AG04450 (cell line): ENCODE measurements at places on chromosomes 5 and 9.
A peak's percentile ranks its signal among the peaks of the same experiment; 100 is the strongest.

DNA sequence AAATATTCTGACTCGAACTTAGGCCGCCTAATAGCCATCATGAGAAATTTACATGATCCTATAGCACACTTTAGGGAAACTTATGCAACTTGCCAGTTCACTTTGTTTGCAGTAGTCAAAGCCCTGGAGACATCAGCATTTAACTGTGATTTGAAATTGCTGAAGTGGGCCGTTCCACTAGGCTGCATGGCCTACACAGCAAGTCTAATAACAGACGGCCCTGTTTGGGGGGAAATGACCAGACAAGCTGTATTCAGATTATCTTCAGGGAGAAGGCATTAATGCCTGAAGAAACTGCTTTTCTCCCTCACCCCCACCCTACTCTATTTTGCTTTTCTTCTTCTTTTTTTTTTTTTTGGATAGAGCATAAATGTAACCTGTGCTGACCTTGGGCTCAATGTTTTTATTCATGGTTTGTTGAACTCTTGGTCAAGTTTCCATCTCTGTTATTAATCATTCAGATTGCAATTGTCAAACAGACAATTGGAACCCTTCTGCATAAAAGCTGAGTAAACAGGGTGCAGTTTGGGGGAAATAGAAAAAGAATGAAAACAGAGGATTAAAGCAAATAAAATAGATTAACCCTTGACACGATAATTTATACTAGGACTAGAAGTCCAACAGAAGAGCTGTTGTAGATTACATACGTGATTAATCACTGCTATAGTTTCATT lies 1928.2 kb upstream of the WWC1 start:
- no peak for DNase-seq

- DNase-seq = no peak
Measured at GRCh38 chr5:31886206-31886605, 247.3 kb downstream of the PDZD2 start.

- DNase-seq = no peak
Measured at GRCh38 chr5:62134811-62135210, 171.2 kb upstream of the KIF2A start.

DNA sequence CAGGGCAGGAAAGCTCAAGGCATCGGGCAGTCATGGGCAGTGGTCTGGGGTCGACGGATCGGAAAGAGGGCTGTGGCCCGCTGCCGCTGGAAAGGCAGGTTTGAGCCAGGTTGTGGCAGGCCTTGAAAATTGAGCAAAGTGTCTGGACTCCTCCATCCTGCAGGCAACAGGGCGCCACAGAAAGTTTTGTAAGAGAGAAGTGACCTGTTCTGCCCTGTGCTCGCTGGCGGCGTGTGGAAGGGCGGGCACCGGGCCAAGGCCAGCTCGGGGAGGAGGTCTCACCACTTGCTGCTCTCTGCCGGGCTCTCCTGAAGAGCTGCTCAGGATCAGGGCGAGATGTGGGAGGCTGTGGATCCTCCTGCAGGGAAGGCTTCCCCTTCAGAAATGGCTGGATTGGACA lies 41.4 kb upstream of the FAT2 start:
- DNase-seq = no peak

GRCh38 chr5:7519564-7519963 lies 123.6 kb downstream of the ADCY2 start:
- DNase-seq = no peak

- no peak for DNase-seq
Measured at GRCh38 chr5:140342896-140343295, 3.5 kb downstream of the HBEGF start.

DNA sequence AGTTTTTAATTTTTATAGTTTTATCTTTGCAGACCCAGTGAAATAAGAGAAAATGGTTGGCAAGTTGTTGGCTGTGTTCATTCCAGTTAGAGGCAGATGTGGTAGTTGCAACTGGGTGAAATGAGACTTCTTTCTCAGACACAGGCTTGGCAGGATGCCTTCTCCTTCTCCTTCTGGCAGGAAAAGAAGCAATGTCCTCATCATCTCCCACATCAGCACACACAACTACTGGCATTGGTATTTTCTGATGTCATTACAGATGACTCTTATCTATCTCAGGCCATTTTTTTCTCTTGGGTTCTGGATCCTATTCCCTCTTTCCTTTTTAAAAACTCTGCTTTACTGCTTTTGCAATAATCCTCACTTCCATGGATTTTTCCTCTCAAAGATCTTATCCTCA lies 103.3 kb upstream of the EDIL3 start:
- DNase-seq = peak; percentile 82

- DNase-seq = no peak
Measured at GRCh38 chr5:133292300-133292699, 240.5 kb downstream of the HSPA4 start.

DNA sequence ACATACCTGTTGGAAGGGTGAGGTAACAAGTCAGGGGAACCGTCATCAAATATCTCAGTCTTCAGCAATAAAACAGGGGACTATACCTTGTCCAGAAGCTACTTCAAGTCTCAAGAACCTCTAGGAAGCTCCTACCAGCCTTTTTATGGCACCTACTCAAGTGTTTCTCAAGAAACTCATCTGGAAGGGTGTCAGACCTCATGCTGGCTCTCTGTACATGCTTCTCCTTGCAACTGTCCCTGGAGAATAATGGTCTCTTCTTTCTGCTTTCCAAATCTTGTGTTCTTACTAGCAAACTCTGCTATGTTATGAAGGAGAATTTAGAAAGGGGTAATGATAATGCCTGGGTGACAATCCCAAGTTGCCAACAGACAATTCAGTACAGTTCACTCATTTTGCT lies 8.3 kb upstream of the PTAR1 start:
- DNase-seq = no peak

DNA sequence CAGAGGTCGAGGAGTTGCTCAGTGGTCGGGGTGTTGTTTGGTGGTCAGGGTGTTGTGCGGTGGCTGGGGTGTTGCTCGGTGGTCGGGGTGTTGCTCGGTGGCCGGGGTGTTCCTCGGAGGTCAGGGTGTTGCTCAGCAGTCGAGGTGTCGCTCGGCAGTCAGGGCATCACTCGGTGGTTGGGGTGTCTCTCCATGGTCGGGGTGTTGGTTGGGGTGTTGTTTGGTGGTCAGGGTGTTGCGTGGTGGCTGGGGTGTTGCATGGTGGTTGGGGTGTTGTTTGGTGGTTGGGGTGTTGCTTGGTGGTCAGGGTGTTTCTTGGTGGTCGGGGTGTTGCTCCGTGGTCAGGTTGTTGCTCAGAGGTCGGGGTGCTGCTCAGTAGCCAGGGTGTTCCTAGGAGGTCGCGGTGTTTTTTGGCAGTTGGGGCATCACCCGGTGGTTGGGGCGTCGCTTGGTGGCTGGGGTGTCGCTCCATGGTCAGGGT lies 11.0 kb upstream of the GPSM1 start:
- DNase-seq = no peak

GRCh38 chr5:53359916-53360517 lies 120.4 kb upstream of the FST start:
- no peak for DNase-seq
